AG08395 (cell line): ENCODE measurements at places on chromosomes 2 and 18.

DNA sequence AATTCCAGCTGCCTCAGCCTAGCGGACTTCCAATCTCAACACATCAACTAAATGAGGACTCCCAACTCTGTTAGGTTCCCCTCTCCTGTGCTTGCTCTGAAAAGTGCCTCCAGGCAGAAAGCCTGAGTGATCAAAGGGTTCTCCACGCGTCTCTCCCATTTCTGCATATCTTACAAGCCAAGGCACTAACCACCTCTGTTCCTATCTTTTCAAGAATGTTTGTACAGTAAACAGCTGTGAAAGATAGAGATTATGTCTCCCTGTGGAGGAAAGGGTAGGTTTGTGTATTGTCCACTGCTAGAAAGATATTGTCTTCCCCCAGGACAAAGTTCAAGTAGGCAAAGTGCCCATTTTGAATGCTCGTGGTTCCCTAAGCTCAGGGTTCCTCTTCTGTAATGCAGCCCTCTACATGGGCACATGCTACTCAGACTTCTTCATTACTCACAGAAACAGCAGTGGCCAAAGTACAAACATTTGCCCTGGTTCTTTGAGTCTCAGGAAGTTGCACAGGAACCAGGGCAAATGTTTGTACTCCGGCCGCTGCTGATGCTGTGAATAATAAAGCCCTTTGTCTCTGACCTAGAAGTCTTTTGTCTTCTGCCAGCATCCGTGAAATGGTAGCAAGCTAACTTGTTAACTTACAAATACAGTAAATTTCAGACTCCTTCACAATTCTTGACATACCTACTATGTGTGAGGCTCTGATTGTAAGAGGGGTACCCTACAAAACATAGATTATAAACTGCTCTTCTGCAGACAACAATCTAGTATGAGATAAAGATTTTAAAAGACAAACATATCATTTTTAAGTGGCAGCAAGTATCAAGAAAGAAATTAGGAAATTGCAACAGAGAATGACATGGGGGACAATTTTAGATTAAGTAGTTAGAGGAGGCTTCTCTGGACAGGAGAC, 44.5 kb downstream of the PKDCC start:
- DNase-seq = no peak

GRCh38 chr18:79819064-79819967, 21.6 kb downstream of the KCNG2 start:
- no peak for DNase-seq

GRCh38 chr2:156765450-156765849, 329.3 kb downstream of the GPD2 start:
- DNase-seq = no peak

- no peak for DNase-seq
Observed at GRCh38 chr2:127650041-127650784, 4.3 kb downstream of the GPR17 start.

DNA sequence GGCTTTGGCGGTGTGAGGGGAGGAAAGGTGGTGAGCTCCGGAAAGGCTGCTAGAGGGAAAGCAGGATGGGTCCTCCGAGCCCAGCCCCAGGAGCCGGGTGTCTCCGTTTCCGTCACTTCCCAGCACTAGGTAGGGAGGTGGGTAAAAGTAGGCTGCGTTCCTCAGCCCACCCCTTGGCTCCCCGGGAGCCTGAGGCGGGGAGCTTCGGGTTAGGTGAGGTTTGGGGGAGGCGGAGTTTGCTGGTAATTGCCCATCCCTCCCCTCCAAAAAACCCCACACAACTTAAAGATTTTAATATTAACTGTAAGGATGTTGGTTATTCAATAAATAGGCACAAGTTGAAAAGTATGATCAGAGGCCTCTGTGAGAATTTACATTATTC, 552 bp upstream of the ATF2 start:
- DNase-seq = no peak

- DNase-seq = no peak
Observed at GRCh38 chr2:208183972-208184705, 5.7 kb downstream of the C2orf80 start.

- peak; percentile 79 for DNase-seq
Observed at GRCh38 chr2:119544075-119544938, at the start of gene CFAP221. Gene CFAP221, plus strand, starts transcription at chr2:119544449. Its CDS starts 1,683 bp downstream, at chr2:119546132.

GRCh38 chr2:169493360-169493759, 14.1 kb downstream of the BBS5 start:
- no peak for DNase-seq

DNA sequence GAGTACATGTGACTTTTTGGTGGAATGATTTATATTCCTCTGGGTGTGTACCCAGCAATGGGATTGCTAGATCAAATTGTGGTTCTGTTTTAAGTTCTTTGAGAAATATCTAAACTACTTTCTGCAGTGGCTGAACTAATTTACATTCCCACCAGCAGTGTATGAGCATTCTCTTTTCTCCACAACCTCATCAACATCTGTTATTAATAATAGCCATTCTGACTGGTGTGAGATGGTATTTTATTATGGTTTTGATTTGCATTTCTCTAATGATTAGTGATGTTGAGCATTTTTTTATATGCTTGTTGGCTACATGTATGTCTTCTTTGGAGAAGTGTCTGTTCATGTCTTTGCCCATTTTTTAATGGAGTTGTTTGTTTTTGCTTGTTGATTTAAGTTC, 267.4 kb upstream of the NT5C1B start:
- no peak for DNase-seq

GRCh38 chr18:45250479-45250878, 364.8 kb upstream of the SLC14A2 start:
- no peak for DNase-seq

GRCh38 chr18:12076424-12077140, 17.1 kb upstream of the ANKRD62 start:
- DNase-seq = peak; percentile 34

DNA sequence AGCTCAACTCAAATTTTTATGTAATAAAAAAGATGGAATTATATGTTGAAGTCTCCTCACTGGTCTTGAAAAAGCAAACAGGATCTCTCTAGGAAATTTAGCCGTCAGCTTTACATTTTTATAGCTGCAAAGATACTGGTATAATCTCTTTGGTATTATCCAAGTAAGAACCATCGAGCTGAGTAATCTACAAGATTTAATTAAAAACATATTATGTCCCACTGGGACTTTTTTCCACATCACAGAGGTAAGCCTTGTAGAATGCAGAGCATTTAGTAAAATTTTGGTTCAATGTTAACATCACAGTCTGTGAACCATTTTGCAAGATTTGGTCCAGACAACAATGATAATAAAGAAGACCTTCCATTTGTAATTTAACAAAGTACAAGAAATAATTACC, 162.6 kb upstream of the SLC39A10 start:
- DNase-seq = no peak

DNA sequence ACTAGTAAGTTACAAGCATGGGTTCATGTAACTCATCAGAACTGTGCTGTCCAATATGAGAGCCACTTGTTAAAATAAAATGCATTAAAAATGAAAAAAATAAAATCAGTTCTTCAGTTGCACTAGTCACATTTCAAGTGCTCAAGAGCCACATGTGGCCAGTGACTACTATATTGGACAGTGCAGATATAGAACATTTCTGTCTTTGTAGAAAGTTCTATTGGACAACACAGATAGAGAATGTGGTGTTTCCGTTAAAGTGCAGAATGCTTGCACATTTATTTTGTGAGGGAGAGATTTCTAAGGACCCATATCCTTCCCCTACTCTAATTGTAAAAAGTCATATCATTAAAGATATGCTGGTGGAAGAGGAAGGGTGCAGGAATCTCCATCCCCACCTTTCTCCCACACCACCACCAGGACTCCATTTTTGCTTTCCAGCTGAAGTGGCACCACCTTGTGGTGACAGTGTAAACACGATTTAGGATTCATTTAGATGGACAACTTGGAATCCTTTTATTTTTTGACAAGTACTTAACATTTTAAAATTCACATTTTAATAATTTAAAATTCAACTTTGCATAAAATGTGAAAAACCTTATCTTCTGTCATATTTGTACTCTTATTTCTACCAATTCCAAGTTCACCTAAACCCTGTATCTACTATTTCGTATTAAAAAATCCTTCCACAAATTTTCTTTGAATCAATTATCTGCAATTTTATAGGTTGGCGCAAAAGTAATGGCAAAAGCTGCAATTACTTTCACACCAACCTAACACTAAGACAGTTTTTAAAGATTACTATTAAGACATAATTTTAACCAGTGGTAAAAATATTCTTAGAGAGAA, 9.4 kb upstream of the CD302 start:
- DNase-seq = peak; percentile 71

- peak; percentile 17 for DNase-seq
Observed at GRCh38 chr2:230721712-230722111, 9.1 kb downstream of the CAB39 start.

GRCh38 chr18:70454704-70455322, 166.0 kb downstream of the SOCS6 start:
- peak; percentile 73 for DNase-seq

- peak; percentile 77 for DNase-seq
Observed at GRCh38 chr2:109324861-109325260, 195.9 kb downstream of the SH3RF3 start.

DNA sequence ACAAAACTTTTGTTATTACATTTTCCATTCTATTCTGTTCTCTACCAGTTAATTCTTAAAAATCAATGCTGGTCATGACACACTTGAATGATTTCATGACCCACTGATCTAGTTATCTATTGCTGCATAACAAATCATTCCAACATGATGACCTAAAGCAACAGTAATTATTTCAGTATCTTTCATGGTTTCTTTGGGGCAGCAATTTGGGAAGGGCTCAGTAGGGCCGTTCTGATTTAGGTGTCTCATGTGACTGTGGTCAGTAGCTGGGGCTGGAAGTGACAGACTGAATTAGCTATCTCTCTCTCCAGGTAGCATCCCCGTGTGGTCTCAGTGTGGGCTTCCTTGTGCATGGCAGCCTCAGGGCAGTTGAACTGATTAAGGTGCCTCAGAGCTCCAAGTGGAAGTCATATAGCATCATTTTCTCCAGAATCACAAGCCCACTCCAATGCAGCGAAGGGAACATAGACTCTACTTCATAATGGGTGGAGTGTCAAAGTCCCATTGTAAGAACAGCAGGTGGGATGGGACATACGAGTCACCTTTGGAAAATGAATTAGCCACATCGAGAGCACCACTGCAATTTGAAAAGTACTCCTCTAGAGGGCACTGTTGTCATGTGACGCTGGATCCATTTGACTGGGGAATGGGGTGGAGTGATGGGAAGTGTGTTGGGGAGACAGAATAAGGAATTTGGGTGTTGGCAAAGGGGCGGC, 39.1 kb upstream of the FAM136A start:
- peak; percentile 86 for DNase-seq

DNA sequence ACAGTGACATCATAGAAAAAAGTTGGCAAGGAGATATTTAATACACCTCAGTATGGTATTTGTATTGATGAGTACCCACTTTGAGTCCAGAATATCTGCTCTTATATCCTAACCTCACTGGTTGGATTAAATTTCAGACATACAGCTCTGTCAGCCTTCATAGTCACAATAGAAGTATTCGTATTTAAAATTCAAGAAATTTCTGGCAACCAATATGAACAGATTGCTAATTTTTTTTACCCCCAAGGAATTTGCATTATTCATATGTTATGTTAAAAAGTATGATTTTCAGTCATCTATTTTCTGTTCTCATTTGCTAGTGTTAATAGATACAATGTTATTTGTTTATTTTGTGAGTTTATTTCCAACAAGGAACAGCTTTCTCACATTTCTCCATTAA, 1306.8 kb upstream of the NXPH2 start:
- no peak for DNase-seq

- no peak for DNase-seq
Observed at GRCh38 chr2:215731108-215731658, 282.2 kb downstream of the MREG start.

DNA sequence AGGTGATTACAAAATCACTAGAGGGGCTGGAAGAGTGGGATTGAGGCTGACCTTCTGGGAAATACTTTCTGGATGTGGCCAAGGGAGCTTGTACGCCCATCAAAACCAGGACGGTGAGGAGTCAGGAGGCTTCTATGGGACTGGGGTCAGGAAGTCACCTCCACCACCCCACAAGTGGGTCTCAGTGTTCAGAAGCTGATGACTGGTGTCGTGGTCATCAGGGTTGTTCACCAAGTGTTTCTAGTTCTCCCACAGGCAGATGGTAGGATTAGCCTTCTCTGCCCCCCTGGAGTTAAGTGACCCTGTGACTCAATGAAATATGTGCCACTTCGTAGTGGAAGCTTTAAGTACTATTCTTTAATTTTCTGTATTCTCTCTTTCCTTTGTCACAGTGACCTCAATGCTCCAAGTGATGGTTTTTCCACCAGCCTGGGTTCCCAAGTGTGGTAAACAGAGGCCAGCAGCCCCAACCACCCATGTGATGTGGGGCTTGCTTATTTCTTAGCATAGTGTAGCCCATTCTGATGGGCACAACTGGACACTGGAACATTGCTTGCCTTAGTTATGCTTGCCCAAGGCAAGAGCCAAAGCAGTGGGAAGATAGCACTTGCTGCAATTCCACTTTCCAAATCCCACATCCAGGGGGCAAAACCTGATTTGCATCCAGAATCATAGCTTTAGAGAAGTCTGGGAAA, 258.8 kb downstream of the CYP26B1 start:
- peak; percentile 17 for DNase-seq

GRCh38 chr18:21191596-21192307, 50.3 kb upstream of the GREB1L start:
- peak; percentile 83 for DNase-seq

GRCh38 chr18:47244086-47244485, 7.4 kb downstream of the SKOR2 start:
- no peak for DNase-seq

DNA sequence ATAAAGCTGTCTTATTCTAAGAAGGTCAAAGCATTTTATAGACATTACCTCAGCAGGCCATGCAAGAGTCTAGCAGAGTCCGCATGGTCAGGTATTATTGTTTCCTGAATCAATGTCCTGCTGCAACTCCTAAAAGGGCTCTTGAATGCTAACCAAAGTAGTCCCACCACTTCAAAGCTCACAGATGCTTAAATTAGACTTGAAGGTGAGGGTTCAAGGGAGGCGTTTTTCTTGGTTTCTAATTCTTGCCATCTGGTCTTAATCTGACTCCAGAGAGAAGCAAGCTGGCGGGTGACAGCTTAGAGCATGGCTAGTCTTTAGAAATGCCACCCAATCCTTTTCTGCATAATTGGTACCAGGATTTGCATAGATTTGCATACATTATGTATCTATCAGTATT, 226.3 kb downstream of the MREG start:
- no peak for DNase-seq

DNA sequence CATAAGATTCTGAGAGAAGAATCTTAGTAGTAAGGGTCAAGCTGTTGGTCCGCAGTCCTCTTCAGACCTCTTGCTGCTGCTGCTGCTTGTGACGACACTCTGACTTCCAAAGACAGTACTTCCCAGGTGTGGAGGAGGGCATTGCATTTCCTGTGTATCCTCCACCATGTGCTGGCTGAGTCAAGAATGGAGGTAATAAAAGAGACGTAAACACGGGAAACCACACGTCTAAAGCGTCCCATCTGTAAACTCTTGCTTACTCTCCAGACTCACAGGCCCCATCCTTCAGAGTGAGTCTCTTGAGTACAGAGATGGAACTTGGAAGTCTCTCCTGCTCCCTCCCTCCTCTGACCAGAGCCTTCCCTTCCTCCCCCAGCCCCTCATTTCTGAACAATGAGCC, 25.6 kb downstream of the KLHL29 start:
- DNase-seq = no peak
